CD4-positive, alpha-beta T cell treated with Interleukin-1 beta for 1 hour (primary cell): ENCODE measurements at places on chromosomes 3 and 15.

- DNase-seq, result no peak
Measured at GRCh38 chr3:127549826-127550467, 40.6 kb downstream of the TPRA1 start.

DNA sequence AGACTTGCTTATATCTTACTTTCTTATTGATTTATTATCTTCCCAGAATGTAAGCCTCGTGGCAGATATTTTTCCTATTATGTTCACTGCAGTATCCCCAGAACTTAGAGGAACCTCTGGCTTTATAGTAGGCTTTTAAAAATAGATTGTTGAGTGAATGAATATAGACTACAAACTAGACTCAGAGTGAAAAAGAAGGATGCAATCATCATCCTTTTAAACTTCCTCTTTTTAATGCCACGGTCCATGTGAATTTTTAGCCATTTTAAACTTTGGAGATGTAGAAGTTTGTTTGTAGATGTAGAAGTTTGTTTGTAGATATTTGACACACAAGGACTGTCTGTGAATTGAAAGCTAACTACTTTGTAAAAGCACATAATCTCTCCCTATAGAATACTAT is 7.2 kb upstream of the P2RY12 start:
- no peak for DNase-seq

- DNase-seq, result no peak
Measured at GRCh38 chr15:73607843-73608242, 25.3 kb downstream of the NPTN start.

DNA sequence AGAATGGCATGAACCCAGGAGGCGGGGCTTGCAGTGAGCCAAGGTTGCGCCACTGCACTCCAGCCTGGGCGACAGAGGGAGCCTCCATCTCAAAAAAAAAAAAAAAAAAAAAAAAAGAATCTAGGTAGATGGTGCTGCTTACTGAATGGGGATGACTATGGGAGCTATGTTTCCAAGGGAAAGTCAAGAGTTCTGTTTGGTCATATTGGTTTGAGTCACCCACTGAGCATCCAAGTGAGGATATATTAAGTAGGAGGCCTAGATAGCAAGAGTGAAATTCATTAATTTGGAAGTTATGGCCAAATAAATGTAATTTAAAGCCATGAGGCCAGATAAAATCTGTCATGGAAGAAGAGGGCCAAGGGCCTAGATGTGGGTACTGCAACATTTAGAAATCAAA is 9.0 kb upstream of the UACA start:
- DNase-seq, result no peak

GRCh38 chr3:185625784-185626183 is 39.7 kb downstream of the SENP2 start:
- no peak for DNase-seq
